ENCODE measurements at places on chromosomes 1 and 21.
A peak's percentile ranks its signal among the peaks of the same experiment; 100 is the strongest.

DNA sequence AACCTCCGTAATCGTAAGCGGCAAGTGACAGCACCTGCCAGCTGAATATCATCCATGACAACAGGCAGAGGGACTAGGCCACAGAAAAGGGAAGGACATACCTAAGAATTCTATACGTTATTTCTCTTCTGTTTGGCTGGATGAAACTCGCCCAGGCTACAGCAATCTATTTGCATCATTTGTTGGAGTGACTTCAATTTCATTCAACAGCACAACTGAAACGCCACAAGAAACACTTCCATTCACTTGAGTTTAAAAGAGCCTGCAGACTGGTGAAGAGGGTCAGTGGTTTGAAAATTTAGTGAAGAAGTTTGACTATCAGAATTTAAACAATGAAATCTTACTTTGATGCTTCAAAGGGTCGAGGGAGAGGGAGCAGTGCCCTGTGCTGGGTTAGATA is 378.7 kb downstream of the LMO4 start:
- DNase-seq: no peak

DNA sequence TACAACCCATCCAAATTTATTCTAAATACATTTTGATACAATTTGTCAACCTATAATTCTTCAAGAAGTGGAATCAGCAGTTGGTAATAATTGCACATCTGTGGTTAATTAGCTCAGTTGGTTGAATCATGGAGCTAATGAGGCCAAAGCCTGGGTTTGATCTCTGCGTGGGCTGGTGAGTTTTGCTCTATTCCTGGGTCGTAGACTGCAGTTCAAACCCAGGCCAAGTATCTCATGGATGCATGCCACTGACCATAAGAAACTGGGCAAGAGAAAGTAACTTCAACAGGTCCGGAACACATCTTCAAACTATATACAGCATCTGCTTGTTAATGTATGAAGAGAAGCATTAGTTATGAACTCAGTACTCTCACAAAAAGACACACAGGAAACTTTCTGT is 779.7 kb downstream of the USP25 start:
- DNase-seq: peak; percentile 59

DNA sequence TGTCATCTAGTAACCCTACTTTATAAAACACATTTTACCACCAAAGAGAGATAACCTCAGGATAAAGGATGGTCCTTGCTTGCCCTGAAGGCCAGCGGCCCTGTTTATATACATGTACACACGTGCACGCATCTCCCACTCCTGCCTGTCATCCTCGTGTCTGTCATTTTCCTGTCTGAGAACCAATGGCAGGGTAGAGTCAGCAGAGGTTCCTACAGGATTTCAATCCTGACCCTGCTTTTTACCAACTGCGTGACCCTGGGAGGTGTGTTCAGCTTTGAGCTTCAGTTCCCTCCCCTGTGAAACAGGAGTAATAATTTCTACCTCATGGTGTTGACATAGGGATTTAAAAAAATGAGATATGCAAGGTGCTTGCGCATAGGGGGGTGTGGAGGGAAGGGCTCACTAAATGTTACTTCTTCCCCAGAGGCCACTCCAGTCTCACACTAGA is 12.3 kb upstream of the RASSF5 start:
- DNase-seq: no peak

DNA sequence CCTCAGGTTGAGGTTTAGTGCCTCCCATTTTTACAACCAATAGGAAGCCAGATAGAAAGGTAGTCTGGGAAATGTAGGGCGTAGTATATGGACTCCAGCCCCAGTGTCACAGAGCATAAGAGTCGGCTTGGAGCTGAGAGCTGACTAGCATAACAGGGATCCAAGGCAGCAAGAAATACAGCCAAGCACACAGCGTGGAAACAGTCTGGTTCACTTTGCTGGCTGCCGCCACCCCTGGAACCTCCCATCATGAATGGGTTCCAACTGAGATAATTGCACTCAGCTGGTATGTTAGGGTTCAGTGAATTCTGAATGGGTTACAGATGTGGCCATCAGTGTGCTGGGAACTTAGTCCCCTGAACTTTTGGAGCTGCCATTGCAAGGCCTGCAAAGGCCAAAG is 76.7 kb upstream of the GPR88 start:
- peak; percentile 51 for DNase-seq

DNA sequence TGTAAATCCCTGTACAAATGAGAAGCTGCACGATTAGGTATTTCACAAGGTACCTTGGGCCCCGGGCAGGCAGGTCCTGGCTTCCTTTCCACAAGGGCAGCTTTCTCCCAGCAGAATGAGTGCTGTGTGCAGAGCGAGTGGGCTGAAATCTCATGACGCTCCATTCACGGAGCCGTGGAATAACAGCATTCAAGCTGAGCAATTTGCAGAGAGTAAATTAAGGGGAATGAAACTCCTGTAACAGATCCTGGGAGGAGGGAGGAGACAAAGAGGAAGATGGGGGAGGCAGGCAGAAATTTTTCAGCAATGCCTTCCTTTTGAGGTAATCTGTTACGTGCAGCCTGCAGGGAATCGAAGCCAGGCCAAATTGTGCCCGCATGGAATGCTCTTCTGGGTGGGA is 239.9 kb downstream of the TNR start:
- no peak for DNase-seq

DNA sequence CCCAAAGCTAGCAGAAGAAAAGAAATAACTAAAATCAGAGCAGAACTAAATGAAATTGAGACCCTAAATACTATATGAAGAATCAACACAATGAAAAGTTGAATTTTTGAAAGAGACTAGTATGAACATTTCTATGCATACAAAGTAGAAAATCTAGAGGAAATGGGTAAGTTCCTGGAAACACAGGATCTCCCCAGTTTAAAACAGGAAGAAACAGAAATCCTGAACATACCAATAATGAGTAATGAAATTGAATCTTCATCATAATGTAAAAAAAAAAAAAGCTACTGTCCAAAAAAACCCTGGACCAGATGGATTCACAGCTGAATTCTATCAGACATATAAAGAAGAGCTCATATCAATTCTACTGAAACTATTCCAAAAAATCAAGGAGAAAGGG is 233.5 kb downstream of the PLPP3 start:
- DNase-seq: no peak

GRCh38 chr1:65063025-65063424 is 85.0 kb upstream of the AK4 start:
- no peak for DNase-seq

- peak; percentile 70 for DNase-seq
These were observed 30.7 kb upstream of the KIAA1614 start for GRCh38 chr1:180881806-180882509.

DNA sequence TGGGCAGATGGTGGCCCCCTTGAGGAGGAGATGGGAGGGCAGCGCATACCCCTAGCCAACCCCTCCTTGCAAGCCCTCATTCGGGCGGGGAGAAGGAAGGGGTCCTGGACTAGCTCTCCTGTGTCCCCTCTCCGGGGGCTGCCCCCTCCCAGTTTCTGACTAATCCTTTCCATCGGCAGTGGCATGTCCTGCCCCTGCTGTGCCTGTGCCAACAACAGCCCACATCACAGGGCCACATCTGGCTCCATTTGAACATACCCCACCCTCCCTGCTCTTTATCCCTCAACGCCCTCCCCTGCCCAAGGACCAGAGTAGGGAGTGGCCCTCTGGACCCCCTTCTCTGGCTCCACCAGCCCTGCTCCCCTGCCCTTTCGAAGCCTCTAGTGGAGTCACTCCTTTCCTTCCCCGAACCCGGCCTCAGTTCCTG is 11.0 kb upstream of the LMNA start:
- DNase-seq: peak; percentile 85

DNA sequence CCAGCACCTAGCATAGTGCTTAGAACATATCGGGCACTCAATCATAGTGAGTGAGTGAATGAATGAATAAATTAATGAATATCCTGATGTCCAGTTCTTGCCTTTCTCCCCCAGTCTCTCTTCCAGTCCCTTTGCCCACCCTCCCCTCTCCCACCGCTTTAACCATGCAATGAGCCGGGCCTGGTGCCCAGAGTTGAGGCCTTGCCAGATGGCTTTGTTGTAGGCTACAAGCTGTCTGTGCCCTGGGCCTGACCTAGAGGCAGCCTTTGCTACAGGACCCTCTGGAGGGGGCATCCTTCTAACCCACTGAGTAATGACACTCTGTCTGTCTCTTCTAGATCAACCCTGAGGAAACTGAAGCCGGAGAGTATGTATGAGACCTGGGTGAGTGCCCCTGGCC is 6.9 kb downstream of the CASQ1 start:
- DNase-seq: no peak

- DNase-seq: no peak
These were observed 163.0 kb upstream of the EDN2 start for GRCh38 chr1:41647221-41648135.

- DNase-seq: peak; percentile 16
These were observed 958 bp downstream of the NFYC start for GRCh38 chr1:40692429-40692895.

DNA sequence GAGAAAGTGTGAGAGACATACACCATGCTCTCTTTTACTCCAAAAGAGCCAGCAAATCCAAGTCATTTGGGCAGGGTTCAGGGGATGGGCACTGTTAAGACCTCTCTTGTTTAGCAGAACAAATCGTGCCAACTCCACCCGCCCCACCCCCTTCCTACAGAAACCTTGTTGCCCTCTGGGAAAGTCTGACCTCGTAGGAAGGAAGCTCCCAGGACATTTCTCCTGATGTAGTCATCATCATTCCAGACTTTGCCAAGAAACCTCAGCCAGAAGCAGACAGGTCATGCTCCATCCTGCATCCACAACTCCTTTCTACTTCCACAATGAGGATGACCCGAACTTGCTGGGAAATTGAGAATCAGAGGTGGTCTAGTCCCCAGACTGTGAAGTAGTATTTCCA is 57.7 kb downstream of the UBE2T start:
- peak; percentile 81 for DNase-seq

GRCh38 chr1:39981945-39982344 is 27.0 kb downstream of the MFSD2A start:
- DNase-seq: peak; percentile 91

GRCh38 chr1:205594846-205595245 is 37.0 kb downstream of the ELK4 start:
- DNase-seq: no peak

DNA sequence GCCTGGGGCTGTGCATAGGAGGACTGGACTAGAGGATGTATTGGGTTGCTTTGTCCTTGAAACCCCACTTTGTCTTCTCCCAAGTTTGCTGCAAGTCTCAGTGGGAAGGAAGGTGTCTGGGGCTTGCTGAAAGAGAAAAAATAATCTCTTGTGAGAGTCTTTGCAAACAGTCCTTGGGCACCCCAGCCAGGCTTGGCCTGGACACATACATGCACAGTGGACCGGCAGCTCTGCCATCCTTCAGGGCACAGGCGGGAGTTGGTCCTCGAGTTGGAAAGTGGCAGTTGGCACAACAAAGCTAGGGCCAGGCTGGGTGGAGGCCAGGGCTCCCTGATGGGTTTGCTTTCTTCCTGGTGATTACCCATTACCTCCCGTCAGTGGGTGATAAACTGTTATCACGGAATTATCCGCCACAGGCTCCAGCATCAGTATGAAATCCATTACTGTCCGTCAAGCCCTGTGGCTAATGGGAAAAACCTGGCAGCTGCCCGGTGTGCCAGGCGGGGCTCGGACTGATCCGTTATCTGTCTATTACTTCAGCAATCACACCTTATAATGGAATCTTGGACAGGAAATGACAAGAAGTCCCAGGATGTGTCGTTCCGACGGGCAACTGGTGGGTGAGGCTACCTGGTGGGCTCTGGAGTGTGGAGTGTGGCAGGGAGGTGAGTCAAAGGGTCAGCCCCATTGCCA is 265.7 kb downstream of the GRIK3 start:
- DNase-seq: no peak

DNA sequence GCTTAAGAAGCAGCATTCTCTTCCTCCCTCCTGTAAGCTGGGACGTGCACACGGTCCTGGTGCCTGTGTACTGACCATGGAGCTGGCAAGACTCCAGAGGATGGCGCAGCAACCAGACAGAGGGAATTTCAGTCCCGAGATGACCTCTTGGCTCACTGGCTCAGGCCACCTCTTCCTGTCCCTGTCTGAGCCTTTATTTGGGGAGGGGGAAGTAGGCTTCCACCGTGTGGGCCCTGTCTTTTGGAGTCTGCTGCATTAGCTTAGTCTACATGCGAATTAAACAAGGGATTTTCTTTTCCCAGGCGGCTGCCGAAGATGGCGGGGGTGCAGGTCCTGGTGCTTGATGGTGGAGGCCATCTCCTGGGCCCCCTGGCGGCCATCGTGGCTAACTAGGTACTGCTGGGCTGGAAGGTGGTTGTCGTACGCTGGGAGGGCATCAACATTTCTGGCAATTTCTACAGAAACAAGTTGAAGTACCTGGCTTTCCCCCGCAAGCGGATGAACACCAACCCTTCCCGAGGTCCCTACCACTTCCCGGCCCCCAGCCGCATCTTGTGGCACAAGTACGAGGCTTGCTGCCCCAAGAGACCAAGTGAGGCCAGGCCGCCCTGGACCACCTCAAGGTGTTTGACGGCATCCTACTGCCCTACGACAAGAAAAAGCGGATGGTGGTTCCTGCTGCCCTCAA is 10.2 kb downstream of the IL24 start:
- DNase-seq: no peak

GRCh38 chr1:48761986-48762385 is 14.7 kb downstream of the BEND5 start:
- no peak for DNase-seq

DNA sequence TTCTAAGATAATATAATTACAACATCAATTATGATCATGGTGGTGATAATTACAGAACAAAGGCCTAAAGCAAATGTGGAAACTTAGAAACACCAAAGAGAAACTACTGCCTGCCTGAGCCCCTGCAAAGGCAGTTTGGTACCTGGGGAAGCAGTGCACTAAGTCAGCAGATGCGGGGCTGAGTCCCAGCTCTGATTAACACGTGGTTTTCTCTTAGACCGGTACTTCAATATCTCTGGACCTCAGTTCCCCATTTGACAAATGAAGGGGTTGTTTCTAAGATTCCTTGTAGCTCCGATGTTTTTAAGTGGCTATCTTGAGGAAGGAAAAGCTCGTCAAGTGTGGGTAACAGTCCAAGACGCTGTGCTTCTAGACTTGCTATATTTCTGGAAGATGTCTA is 16.7 kb upstream of the PLEKHA6 start:
- no peak for DNase-seq

DNA sequence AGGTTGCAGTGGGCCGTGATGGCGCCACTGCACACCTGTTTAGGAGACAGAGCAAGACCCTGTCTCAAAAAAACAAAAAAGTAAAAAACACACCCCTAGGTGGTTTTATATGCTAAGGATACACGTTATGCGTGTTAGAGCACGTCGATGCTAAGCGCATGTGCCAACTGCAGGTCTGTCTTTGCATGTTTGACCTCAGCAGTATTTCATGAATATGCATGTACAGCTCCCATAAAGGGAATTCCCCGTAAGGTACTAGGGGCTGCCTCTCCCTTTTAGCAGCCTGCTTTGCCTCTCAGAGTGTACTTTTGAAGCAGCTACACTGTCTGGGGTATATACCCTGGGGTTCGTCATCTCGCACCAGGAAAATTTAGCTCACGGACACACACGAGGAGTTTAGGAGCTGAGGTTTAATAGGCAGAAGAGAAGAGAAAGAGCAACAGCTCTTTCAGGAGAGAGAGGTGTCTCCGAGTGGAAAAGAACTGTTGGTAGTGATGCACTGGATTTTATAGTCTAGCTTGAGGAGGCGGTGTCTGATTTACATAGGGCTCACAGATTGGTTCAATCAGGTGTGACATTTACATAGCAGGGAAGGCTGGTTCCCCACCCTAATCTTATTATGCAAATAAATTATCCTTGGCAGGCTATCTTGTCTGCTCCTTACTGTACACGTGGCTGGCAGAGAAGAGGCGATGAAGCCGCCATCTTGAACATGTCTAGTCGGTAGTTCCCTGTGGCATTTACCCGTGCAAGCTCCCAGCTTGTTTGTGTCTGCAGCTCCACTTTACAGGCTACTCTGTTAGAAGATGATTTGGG is 4.2 kb upstream of the OTUD3 start:
- no peak for DNase-seq
